ENCODE measurements at places on chromosomes 1 and 21. TPM values are rescaled to one million over a fixed set of nuclear protein-coding genes. Genes with fewer than 3 reads are reported as not detected.

OR2T11 gene
- total RNA-seq, result not detected

FNDC10 gene
- not detected for total RNA-seq

PRELP gene
- 0.13 TPM for total RNA-seq

OR10J1 gene
- not detected for total RNA-seq

GJA8 gene
- not detected for total RNA-seq

RBM15 gene
- total RNA-seq, result 67.9 TPM

APOBEC4 gene
- total RNA-seq, result not detected

REN gene
- 10.7 TPM for total RNA-seq

FAM72C gene
- not detected for total RNA-seq

Measured in HT-29 (cell line).